ENCODE measurements at places on chromosomes 5 and 9.

GRCh38 chr9:132804576-132805295 lies 73.3 kb downstream of the AK8 start:
- H3K4me1 ChIP-seq = peaks cover 16% of the 10 kb centered on the region
- DNase-seq = peak; percentile 28
- H3K36me3 ChIP-seq = no peaks in the 10 kb centered on the region
- H3K27ac ChIP-seq = no peak overlapping the region

- H3K4me3 ChIP-seq = no peak overlapping the region
- H3K27ac ChIP-seq = no peak overlapping the region
- H3K4me1 ChIP-seq = no peaks in the 10 kb centered on the region
Observed at GRCh38 chr5:96785326-96786109, 22.2 kb downstream of the ERAP1 start.

- H3K36me3 ChIP-seq = no peaks in the 10 kb centered on the region
- H3K4me1 ChIP-seq = peaks cover 23% of the 10 kb centered on the region
Observed at GRCh38 chr5:134090522-134090921, 24.0 kb upstream of the TCF7 start.

- no peak overlapping the region for H3K4me3 ChIP-seq
- peaks cover 69% of the 10 kb centered on the region for H3K36me3 ChIP-seq
- no peak for DNase-seq
Observed at GRCh38 chr5:131318455-131318854, 54.6 kb downstream of the CDC42SE2 start.

GRCh38 chr5:6525910-6526309 lies 77.3 kb downstream of the UBE2QL1 start:
- DNase-seq = no peak
- H3K36me3 ChIP-seq = no peaks in the 10 kb centered on the region
- no peak overlapping the region for H3K27ac ChIP-seq
- H3K4me1 ChIP-seq = no peaks in the 10 kb centered on the region
- H3K27me3 ChIP-seq = no peaks in the 10 kb centered on the region
- H3K4me3 ChIP-seq = no peak overlapping the region

DNA sequence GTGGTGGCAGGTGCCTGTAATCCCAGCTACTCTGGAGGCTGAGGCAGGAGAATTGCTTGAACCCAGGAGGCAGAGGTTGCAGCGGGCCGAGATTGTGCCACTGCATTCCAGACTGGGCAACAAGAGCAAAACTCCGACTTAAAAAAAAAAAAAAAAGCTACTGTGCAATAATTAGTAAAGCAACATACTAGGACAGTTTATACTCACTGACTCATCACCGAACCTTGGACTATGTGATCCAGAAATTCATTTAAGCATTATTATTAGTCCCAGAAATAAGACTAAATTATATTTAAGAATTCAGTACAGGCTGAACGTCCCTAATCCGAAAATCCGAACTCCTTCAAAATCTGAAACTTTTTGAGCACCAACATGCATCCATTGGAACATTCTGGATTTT lies 37.8 kb downstream of the GOLPH3 start:
- H3K4me3 ChIP-seq = no peak overlapping the region
- peaks cover 20% of the 10 kb centered on the region for H3K4me1 ChIP-seq
- H3K36me3 ChIP-seq = peaks cover 52% of the 10 kb centered on the region
- no peak for DNase-seq
- H3K27me3 ChIP-seq = no peaks in the 10 kb centered on the region

DNA sequence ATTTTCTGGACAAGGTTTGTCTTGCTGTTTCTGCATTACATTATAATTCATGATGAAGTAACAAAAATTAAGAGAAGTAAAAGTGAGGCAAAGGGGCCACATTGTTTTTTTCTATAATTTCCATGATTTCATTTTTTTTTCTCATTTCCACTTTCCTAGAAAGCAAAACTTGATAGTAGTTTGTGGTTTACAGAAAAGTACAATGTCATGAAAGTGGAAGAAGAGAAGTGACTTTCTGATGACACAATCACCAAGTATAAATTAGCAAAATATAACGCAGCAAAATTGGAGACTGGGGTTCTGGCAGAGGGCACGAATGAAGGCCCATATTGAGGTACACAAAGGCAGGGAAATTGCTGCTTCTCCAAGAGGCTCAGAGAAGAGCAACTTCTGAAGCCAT lies 5.0 kb upstream of the IFNA14 start:
- H3K4me1 ChIP-seq = peaks cover 3% of the 10 kb centered on the region
- no peaks in the 10 kb centered on the region for H3K36me3 ChIP-seq
- no peak overlapping the region for H3K27ac ChIP-seq
- peaks cover 28% of the 10 kb centered on the region for H3K27me3 ChIP-seq

DNA sequence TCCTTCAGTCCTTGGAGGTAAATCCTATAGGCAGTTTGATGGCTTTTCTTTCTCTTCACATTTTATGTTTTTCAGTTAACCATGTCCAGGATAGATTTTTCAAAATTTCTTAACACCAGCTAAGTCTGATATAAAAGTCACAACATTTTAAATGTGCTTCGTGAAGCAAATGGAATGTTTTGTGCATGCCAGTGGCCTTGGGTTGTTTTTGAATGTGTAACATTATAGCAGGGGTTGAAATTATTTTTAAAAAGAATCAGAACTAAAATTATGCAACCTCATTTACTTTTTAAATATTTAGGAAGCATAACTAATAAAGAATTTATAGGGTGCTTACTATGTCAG lies 201.1 kb downstream of the ARHGEF28 start:
- H3K4me1 ChIP-seq = no peaks in the 10 kb centered on the region
- no peak for DNase-seq
- H3K27me3 ChIP-seq = no peaks in the 10 kb centered on the region
- no peak overlapping the region for H3K4me3 ChIP-seq
- H3K36me3 ChIP-seq = no peaks in the 10 kb centered on the region

DNA sequence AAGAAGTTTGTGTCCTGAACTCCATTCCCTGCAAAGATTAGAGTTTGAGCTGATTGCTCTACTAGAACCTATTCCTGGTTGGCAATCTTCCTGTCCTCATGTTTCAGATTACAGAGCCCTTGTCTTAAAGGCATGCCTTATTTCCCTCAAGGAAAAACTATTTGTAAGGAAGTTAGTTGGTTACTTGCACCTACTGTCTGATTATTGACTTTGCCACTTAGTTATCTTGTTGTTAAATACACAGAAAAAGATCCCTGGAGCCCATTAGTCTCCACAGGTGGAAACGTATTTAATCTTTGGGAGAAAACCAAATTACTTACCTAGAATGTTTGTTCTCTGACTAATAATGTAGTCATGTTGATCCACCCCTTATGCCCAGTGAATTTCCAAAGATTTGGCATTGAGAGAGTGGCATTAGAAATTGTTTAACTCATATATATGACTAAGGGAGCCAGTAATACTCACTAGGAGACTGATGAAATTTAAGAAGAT lies 132.3 kb upstream of the ELL2 start:
- DNase-seq = no peak
- no peak overlapping the region for H3K27ac ChIP-seq
- no peak overlapping the region for H3K4me3 ChIP-seq
- no peaks in the 10 kb centered on the region for H3K36me3 ChIP-seq
- H3K27me3 ChIP-seq = no peaks in the 10 kb centered on the region

GRCh38 chr9:134424818-134425217 lies 98.6 kb downstream of the RXRA start:
- no peaks in the 10 kb centered on the region for H3K4me1 ChIP-seq
- no peak for DNase-seq
- H3K4me3 ChIP-seq = no peak overlapping the region
- H3K36me3 ChIP-seq = no peaks in the 10 kb centered on the region
- H3K27ac ChIP-seq = no peak overlapping the region
- no peaks in the 10 kb centered on the region for H3K27me3 ChIP-seq

- DNase-seq = no peak
- no peaks in the 10 kb centered on the region for H3K4me1 ChIP-seq
- no peak overlapping the region for H3K27ac ChIP-seq
- H3K36me3 ChIP-seq = no peaks in the 10 kb centered on the region
- peaks cover 3% of the 10 kb centered on the region for H3K27me3 ChIP-seq
- H3K4me3 ChIP-seq = no peak overlapping the region
Observed at GRCh38 chr5:6287176-6287575, 91.2 kb downstream of the MED10 start.

DNA sequence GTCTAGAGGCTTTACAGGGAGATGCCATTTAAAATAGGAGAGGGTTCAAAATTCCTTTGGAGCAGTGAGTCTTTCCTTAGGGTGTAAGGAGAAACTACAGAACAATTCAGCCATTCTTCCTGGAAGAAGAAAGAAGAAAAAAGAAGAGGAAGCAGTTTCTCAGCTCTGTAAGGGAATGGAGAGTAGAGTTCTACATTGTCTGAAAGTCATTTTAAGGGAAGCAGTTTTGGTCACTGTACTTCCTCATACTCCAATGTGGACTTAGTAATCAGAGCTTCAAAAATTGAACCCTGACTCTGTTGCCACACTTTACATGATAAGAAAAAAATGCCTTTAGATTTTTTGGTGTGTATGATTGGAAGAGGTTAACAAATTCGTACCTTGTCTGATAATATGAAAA lies 122.4 kb downstream of the LRRC70 start:
- no peak for DNase-seq
- H3K4me3 ChIP-seq = no peak overlapping the region
- no peaks in the 10 kb centered on the region for H3K4me1 ChIP-seq
- H3K36me3 ChIP-seq = no peaks in the 10 kb centered on the region

DNA sequence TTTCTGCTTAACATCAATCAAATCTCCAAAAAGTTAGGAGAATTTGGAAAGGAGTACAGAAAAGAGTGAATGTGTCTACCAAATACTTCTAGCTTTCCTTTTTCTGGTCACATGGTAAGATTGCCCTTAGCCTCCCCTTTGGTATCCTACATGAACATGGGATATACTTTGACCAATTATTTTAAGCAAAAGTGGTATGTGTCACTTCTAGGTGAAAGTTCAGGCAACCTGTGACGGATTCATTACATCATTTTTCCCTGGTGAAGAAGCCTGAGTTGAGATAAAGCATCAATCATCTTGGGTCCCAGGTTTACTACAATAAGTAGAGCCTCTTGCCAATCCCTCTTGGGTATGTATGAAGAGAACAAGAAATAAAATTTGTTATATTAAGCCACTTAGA lies 419.2 kb downstream of the PDE4D start:
- no peak for DNase-seq
- H3K4me1 ChIP-seq = no peaks in the 10 kb centered on the region
- peaks cover 4% of the 10 kb centered on the region for H3K27me3 ChIP-seq
- H3K36me3 ChIP-seq = no peaks in the 10 kb centered on the region

- H3K36me3 ChIP-seq = peaks cover 26% of the 10 kb centered on the region
- DNase-seq = no peak
Observed at GRCh38 chr9:5512658-5513452, 2.5 kb downstream of the PDCD1LG2 start.

DNA sequence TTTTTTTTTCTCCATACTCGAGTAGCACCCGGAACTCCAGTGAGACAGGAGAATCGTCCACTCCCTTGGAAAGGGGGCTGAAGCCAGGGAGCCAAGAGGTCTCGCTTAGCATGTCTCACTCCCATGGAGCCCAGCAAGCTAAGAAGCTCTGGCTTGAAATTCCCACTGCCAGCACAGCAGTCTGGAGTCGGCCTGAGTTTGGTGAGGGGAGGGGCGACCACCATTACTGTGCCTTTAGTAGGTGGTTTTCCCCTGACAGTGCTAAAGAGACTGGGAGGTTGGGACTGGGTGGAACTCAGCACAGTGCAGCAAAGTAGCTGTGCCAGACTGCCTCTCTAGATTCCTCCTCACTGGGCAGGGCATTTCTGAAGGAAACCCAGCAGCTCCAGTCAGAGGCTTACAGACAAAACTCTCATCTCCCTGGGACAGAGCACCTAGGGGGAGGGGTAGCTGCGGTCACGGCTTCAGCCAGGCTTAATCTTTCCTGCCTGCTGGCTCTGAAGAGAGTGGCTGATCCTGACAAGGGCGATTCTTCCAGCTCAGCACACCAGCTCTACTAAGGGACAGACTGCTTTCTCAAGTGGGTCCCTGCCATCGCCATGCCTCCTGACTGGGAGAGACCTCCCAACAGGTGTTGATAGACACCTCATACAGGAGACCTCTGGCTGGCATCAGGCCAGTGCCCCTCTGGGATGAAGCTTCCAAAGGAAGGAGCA lies 414.5 kb upstream of the ZNF608 start:
- no peaks in the 10 kb centered on the region for H3K36me3 ChIP-seq
- DNase-seq = no peak

- no peak overlapping the region for H3K27ac ChIP-seq
- no peaks in the 10 kb centered on the region for H3K36me3 ChIP-seq
- peaks cover 45% of the 10 kb centered on the region for H3K27me3 ChIP-seq
- peaks cover 2% of the 10 kb centered on the region for H3K4me1 ChIP-seq
Observed at GRCh38 chr9:129698254-129698757, 32.9 kb downstream of the PRRX2 start.

DNA sequence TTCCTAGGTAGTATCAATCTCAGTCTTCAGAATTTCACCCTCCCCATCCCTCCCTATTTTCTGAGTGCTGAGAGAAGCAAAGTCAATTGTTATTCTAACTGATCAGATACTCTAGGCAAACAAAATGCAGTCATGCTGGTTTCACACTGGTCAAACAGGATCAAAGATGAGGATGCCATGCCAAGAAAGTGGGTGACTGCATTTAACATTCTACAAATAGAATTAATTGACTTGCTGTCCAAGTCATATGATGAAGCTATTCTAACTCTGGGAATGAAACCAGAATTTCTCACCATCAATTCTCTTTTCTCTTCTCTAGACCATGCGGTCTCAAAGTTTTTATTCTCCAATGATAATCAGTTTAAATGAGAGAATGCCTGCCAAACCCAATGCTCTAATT lies 112.5 kb downstream of the CTNND2 start:
- H3K4me3 ChIP-seq = no peak overlapping the region
- DNase-seq = no peak
- no peaks in the 10 kb centered on the region for H3K4me1 ChIP-seq
- H3K36me3 ChIP-seq = no peaks in the 10 kb centered on the region

- DNase-seq = no peak
- no peaks in the 10 kb centered on the region for H3K4me1 ChIP-seq
- no peak overlapping the region for H3K4me3 ChIP-seq
Observed at GRCh38 chr9:31870276-31870675, 514.2 kb upstream of the ACO1 start.

- no peaks in the 10 kb centered on the region for H3K4me1 ChIP-seq
- H3K27me3 ChIP-seq = no peaks in the 10 kb centered on the region
- H3K36me3 ChIP-seq = no peaks in the 10 kb centered on the region
- H3K27ac ChIP-seq = no peak overlapping the region
- DNase-seq = no peak
Observed at GRCh38 chr9:13642646-13643045, 363.2 kb upstream of the MPDZ start.

GRCh38 chr5:131252824-131253171 lies 11.1 kb upstream of the CDC42SE2 start:
- H3K36me3 ChIP-seq = peaks cover 18% of the 10 kb centered on the region
- H3K27me3 ChIP-seq = no peaks in the 10 kb centered on the region
- H3K4me3 ChIP-seq = peak overlapping the region; percentile 93
- H3K4me1 ChIP-seq = peaks cover 69% of the 10 kb centered on the region
- peak; percentile 90 for DNase-seq

GRCh38 chr5:125424402-125425141 lies 678.1 kb upstream of the ZNF608 start:
- no peaks in the 10 kb centered on the region for H3K4me1 ChIP-seq
- no peaks in the 10 kb centered on the region for H3K27me3 ChIP-seq
- no peak overlapping the region for H3K27ac ChIP-seq
- no peak for DNase-seq
- H3K36me3 ChIP-seq = no peaks in the 10 kb centered on the region

GRCh38 chr5:72834924-72835323 lies 18.5 kb downstream of the TNPO1 start:
- H3K27me3 ChIP-seq = peaks cover 1% of the 10 kb centered on the region
- no peak overlapping the region for H3K4me3 ChIP-seq
- no peaks in the 10 kb centered on the region for H3K4me1 ChIP-seq
- DNase-seq = no peak
- H3K36me3 ChIP-seq = no peaks in the 10 kb centered on the region
